Brain pericyte (primary cell): ENCODE measurements at places on chromosomes 16 and 17.

DNA sequence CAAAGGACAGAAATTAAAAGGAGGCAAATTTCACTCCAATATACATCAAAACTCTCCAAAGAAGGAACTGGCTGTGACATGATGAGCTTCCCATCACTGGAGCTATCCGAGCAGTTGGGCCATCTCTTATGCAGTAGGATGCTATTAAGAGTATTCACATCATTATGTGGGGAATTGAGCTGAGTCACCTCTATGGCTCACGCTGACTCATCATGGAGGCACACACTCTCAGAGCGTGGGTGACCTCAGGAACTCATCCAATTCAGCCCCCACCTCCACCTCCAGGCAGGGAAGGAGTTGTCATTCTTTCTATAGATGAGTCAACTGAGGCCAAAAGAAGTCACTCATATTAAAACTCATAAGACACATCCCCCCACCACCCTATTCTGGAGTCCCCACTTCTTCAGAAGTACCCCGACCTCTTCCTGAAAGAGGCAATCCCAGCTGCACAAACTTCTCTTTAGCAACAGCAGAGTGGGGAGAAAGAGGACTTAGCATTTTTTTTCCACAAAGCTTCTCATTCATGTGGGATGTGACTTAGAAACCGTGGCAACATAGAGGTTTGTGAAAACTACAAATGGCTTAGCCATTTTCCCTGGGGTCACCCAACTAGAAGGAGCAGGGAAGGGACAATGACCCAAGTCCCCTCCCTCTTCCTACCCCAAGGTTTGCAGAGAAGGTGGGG, 32.5 kb downstream of the ABCC12 start:
- peak; percentile 86 for DNase-seq

- no peak for DNase-seq
Measured at GRCh38 chr16:54974367-54974766, 43.7 kb downstream of the IRX5 start.

GRCh38 chr17:75724016-75725003, 3.1 kb downstream of the ITGB4 start:
- no peak for DNase-seq

DNA sequence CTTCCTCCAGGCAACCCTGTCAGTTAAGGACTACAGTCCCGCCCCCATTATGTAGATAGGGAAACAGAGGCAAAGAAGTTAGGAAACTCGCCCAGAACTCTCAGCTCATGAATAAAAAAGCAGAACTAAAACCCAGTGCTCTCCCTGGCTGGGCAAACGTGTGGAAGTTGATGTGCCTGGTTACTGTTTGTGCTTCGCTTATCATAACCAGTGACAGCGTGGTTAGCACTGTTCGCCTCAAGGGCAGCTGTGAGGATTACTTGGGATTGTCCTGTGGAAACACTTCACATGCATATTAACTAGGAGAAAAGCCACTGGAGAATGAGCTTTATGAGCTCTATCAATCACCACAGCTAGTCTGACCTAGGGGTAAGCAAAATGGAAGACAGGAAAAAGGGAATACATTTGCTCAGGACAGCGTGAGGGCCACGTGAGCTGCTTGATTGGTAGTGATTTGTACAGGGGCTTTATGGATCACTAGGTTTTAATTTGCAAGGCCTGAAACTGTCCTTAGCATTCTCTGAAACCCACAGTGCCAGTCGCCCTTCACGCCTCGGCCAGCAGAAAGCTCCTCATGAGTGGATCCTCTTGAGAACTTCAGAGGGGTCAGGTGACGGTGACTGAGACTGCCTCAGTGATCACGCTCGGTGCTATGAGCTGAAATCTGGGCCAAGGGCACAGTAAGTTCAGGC, 19.9 kb downstream of the CYB5D2 start:
- no peak for DNase-seq

- DNase-seq, result no peak
Measured at GRCh38 chr17:38428643-38429371, 543 bp downstream of the ARHGAP23 start.

GRCh38 chr17:7775051-7775450, 57.5 kb downstream of the DNAH2 start:
- DNase-seq, result no peak

DNA sequence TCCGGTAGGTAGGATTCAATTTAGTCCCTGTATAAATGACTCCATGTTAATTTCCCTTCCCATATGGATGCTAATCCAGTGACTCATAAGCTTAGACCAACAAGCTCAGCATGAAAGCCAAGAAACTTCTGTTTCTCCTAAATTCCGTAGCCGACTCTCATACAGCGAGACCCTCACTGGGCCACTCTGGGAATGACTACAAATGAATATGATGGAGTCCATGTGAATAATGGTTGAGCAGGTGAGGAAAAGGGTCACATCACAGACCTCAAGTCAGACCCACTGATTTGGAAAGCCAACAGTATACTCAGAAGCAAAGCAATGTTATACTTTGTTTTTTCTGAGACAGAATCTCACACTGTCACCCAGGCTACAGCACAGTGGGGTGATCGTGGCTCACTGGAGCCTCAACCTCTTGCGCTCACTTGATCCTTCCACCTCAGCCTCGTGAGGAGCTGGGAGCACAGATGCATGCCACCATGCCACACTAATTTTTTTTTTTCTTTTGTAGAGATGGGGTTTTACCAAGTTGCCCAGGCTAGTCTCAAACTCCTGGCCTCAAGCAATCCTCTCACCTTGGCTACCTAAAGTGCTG, 14.6 kb downstream of the RSL1D1 start:
- DNase-seq, result peak; percentile 47

GRCh38 chr16:3485097-3485745, 10.1 kb downstream of the C16orf90 start:
- no peak for DNase-seq

- DNase-seq, result no peak
Measured at GRCh38 chr17:57561072-57561861, 183.8 kb downstream of the CCDC182 start.

GRCh38 chr17:4536742-4537411, 18.3 kb downstream of the MYBBP1A start:
- no peak for DNase-seq
